Activated CD4-positive, alpha-beta T cell treated with anti-CD3 and anti-CD28 coated beads for 36 hours (primary cell): ENCODE measurements at places on chromosomes 5 and 9. TPM values are rescaled to one million over a fixed set of nuclear protein-coding genes. Genes with fewer than 3 reads are reported as not detected.
A peak's percentile ranks its signal among the peaks of the same experiment; 100 is the strongest.

DNA sequence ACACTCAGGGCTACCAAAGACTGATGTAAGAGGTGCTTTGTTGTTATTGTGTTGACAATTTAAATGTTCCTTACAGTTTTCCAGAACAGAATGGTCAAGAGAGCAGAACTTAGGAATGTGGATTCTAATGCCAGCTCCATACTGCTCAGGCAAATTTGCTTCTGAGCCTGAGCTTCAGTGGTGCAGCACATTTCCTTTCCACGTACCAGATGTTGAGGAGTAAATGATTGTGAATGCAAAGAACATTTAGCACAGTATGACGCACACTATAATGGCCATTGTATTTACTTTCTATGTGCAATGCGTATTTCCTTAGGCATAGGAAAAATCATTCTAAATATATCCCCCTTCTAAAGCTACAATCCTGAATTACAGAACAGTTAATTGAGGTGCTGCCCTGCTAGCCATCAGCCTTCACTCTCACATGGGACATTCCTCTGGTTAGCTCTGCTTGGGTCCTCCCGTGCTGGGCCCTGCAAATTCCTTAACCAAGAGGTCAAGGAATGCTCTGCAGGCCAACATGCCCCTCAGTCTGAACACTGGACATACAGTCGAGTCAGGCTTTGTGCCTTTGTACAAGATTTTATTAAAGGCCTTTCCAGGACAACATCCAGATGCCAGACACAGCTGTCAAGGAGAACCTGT, 21.1 kb upstream of the TMEM174 start:
- no peaks in the 10 kb centered on the region for H3K36me3 ChIP-seq
- H3K4me3 ChIP-seq, result no peak overlapping the region
- no peaks in the 10 kb centered on the region for H3K4me1 ChIP-seq
- peaks cover 76% of the 10 kb centered on the region for H3K27me3 ChIP-seq

DNA sequence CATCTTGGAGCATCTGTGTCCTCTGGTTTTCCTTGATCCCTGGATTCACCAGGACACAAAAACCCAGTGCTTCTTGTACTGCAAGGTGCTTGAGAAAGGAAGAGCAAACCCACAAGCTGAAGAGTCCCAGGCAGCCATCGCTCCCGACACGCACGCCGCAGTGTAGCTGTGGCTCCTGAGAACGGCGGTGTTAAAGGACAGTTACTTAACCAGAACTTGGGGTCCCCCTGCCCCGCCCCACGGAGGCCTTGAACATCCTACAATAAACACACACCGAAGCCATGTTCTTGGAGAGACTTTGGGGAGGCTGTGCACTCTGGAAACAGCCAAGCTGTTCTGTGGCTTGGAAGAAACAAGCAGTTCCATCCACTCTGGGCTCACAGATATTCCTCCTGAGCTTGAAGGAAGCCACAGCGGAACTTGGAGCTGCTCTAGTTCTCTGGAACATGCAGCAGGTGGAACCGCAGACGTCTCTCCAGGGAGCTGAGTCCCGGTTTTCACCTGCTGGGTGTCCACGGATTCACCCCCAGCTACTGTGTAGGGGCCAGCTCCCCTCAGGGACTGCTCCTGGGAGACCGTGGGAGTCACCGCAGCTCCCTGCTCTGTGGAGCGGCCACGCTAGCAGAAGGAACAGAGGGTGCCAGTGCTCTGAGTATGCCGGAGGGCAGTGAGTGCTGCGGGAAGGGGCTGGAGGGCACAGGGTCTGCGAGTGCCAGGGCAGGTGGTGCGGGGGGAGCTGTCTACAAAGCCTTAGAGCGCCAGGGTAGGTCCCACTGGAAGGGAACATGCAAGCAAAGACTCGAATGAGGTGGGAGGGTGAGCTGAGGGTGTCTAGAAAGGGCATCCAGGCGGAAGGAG, 107.3 kb downstream of the ADAMTS2 start:
- no peaks in the 10 kb centered on the region for H3K4me1 ChIP-seq
- H3K36me3 ChIP-seq, result no peaks in the 10 kb centered on the region

GRCh38 chr9:93679536-93680442, 103.4 kb downstream of the PHF2 start:
- peak; percentile 3 for DNase-seq
- H3K4me1 ChIP-seq, result no peaks in the 10 kb centered on the region
- peaks cover 11% of the 10 kb centered on the region for H3K36me3 ChIP-seq
- no peak overlapping the region for H3K27ac ChIP-seq
- H3K4me3 ChIP-seq, result no peak overlapping the region

- no peaks in the 10 kb centered on the region for H3K27me3 ChIP-seq
- no peak overlapping the region for H3K4me3 ChIP-seq
- DNase-seq, result no peak
- no peaks in the 10 kb centered on the region for H3K4me1 ChIP-seq
- no peaks in the 10 kb centered on the region for H3K36me3 ChIP-seq
These were observed 108.7 kb upstream of the MPDZ start for GRCh38 chr9:13388157-13388556.

DNA sequence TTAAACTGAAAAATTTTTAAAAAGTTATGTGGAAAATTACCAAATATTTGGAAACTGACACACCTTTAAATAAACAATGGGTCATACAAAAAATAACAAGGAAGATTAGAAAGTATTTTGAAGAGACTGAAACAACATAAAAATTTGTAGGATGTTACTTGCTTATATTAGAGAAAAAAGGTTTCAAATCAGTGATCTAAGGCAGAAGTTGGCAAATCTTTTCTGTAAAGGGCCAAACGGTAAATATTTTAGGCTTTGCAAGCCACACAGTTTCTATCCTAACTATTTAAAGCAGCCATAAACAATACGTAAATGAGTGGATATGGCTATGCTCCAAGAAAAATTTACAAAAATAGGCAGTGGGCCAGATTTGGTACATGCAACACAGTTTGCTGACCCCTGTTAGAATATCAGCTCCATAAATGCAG, 81.3 kb downstream of the OXCT1 start:
- H3K27me3 ChIP-seq, result no peaks in the 10 kb centered on the region
- H3K27ac ChIP-seq, result no peak overlapping the region
- peaks cover 38% of the 10 kb centered on the region for H3K36me3 ChIP-seq
- no peak for DNase-seq

GRCh38 chr9:20226345-20226744, 396.0 kb downstream of the MLLT3 start:
- no peak overlapping the region for H3K4me3 ChIP-seq
- H3K4me1 ChIP-seq, result peaks cover 10% of the 10 kb centered on the region
- no peaks in the 10 kb centered on the region for H3K36me3 ChIP-seq
- H3K27me3 ChIP-seq, result no peaks in the 10 kb centered on the region
- no peak for DNase-seq
- H3K27ac ChIP-seq, result no peak overlapping the region

The FSTL4 gene
- not detected for total RNA-seq

The CTXN3 gene
- not detected for total RNA-seq
